ENCODE measurements at places on chromosomes 5 and 9. TPM values are rescaled to one million over a fixed set of nuclear protein-coding genes. Genes with fewer than 3 reads are reported as not detected.

Gene AP3S1
- total RNA-seq, result 131 TPM

Gene OR1Q1
- total RNA-seq, result not detected

Gene FGFR4
- total RNA-seq, result 0.33 TPM

Gene IL13
- not detected for total RNA-seq

Gene SLC34A1
- total RNA-seq, result not detected

Gene C1QTNF3
- 0.51 TPM for total RNA-seq

Gene THBS4
- total RNA-seq, result 0.24 TPM

Gene NLN
- 59.8 TPM for total RNA-seq

Gene NR2F1-AS1
- 26.4 TPM for total RNA-seq

Gene IPPK
- 12.5 TPM for total RNA-seq

Gene ANKRD34B
- total RNA-seq, result not detected

Gene DNAH5
- total RNA-seq, result 1.4 TPM

Gene SCAI
- 5.1 TPM for total RNA-seq

Measured in HFFc6 (cell line).